Kidney glomerular epithelial cell (primary cell): ENCODE measurements at places on chromosomes 11 and 22.

DNA sequence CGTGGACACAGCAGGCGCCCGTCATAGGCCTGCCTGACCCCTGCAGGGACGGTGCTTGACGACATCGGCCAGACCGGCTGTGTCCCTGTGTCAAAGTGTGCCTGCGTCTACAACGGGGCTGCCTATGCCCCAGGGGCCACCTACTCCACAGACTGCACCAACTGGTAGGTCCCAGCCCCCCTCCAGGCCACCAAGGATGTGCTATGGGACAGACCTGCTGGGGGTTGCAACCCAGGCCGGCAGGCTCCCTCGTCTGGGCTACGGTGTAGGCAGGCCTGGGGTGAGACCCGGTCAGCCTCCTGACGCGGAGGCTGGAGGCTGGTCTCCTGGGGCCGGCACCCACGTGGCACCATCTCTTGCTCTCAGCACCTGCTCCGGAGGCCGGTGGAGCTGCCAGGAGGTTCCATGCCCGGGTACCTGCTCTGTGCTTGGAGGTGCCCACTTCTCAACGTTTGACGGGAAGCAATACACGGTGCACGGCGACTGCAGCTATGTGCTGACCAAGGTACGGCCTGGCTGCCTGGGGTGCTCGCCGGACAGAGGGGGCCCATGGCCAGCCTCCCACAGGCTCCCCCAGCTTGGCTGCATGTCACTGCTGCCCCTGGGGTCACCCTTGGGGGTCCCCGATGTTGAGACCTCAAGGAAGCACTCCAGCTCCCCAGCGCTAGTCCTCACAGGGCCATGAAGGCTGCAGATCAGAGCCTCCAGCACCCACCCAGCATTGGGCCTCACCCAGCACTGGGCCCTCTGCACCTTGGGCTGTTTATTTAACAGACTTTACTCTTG is 7.7 kb downstream of the MUC5AC start:
- no peak for DNase-seq

- no peak for DNase-seq
Observed at GRCh38 chr11:107821199-107821927, 37.2 kb downstream of the SLC35F2 start.

- no peak for DNase-seq
Observed at GRCh38 chr11:47186076-47186699, at the start of gene PACSIN3. Gene PACSIN3 (minus strand): TSS chr11:47186434. CDS start chr11:47182727, 3,707 bp downstream.

DNA sequence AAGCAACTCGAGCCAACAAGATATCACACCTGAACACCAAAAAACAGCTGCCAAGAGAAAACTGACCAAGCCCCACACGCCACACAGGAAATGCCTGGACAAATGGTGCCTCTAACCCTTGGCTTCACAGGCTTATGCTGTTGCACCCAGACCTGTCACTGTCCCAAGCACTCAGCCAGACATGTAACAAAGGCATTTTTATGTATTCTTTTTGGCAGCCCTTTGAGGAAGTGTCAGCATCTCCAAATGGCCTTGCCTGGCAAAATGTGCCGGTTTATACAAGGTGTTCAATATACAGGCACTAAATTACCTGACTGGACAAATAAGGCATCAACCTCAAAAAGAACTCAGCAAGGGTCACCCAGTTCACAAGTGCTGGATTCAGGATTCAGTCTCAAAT is 6.1 kb downstream of the HDHD5 start:
- no peak for DNase-seq

DNA sequence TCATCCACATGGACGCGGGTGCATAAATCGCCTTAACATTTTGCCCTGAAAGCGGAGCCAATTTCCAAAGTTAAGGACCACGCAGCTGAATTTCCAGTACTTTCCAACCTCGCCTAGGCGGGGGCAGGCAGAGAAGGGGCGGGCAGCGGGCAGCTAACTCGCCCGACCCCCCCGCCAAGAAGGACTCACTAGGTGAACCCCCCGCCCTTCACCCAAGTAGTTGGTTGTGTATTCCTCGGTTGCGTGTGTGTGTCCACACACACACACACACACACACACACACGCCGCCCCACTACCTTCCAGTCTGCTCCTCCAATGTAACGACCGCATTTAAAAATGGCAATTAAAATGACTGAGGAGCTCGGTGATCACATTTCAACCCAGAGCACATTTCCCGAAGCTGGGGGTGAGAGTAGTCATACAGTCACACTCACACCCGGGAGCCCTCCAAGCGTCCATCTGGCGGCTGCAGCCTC is 1.4 kb downstream of the TENM4 start:
- no peak for DNase-seq

DNA sequence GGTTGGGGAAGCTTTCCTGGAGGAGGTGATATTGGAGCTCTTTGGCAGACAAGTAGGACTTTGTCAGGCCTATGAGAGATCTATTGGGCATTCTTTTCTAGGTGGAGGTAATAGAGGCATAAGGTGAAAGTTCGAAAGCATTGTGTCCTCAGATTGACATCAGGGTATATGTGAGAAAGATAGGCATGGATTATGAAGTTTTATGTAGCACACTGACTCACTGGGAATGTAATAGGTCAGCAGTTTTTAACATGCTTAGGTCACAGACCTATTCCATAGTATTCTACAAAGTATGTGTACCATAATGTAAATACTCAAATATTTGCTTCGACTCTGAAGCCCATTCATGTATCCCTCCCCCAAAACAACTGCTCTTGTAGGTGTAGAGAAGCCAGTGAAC is 11.8 kb downstream of the HIKESHI start:
- no peak for DNase-seq
